Activated B cell treated with CpG ODN at 0.5 μM for 24 hours (primary cell): ENCODE measurements at places on chromosomes 16 and 17.

DNA sequence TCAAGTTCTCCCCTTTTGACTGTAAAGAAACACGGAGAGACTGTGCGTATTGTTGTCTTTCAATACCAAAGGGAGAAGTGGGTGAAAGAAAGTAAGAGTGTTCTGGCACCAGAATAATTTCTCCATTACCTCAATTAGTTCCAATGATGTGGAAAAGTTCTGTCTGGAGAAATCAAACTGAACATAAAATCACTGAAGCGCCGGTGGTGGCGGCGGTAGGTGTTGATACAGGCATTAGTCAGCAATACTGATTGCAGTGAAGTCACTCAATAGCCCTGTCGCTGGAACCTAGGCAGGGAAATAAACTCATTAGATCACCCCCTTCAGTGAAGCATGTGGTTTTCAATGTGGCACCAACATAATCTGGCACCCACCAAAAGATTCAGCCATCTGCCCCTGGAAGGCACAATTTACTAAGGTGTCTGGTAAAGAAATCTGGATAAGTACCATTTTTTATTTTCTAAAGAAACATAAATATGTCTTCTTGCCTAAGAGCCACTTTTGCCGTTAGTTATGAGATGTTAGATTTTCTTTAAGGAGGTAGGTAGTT lies 274.2 kb upstream of the SOX9 start:
- DNase-seq: no peak

- DNase-seq: no peak
Measured at GRCh38 chr17:68800751-68801150, 154.4 kb downstream of the ABCA8 start.

- DNase-seq: no peak
Measured at GRCh38 chr17:21072745-21073197, 30.0 kb upstream of the USP22 start.

DNA sequence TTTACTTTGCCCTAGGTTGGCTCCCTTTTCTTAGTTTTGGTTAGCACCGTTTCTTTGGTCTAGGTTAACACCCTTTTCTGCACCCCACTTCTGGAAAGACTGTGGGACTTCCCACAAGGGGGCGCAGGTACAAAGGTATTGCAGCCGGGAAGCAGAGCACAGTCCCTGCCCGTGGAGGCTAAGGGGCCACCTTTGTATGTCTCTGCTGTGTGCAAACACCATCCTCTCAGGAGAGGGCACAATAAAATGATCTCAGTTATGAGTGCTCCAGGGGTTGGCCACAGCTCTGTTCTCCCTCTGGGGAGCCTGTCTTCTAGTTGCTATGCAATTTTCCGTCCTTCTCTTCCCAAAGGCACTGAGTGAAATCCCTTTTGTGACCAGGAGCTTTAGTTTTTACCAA lies 28.4 kb upstream of the TMC5 start:
- DNase-seq: peak; percentile 22

DNA sequence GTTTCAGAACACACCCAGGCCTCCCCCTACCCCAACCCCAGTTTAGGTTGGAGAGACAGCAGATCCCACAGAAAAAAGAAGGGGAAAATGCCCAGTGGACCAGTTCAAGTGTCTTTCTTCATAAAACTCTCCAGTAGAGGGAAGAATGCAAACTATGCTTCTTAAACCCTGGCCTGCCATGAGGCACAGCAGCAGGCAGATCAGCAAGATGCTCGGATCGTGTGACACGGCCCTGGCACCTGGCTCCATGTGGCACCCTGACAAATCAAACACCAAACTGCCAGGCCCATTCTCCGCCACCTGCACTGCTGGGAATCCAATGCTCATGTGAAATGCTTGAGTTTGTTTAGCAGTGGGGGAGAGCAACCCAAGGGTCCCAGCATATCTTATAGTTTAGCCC lies 166.8 kb downstream of the SOX9 start:
- no peak for DNase-seq

- no peak for DNase-seq
Measured at GRCh38 chr17:82303944-82304808, 13.2 kb downstream of the CD7 start.

- no peak for DNase-seq
Measured at GRCh38 chr16:4351880-4352279, 759 bp upstream of the PAM16 start.

DNA sequence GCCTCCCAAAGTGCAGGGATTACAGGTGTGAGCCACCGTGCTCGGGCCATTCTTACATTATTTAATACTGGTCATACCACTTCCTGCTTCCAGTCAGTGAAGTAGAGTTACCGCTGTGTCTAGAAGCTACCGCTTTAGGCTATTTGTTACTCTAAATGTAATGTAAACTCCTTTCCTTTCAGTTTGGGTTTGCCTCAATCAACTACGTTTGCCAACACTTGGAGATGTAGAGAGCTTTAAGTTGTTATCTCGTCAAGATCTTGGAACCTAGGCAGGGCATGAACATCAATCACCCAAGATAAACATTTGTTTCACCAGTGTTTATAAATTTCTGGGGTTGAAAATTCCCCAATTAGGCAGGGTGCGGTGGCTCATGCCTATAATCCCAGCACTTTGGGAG lies 275.9 kb downstream of the STX8 start:
- DNase-seq: no peak

DNA sequence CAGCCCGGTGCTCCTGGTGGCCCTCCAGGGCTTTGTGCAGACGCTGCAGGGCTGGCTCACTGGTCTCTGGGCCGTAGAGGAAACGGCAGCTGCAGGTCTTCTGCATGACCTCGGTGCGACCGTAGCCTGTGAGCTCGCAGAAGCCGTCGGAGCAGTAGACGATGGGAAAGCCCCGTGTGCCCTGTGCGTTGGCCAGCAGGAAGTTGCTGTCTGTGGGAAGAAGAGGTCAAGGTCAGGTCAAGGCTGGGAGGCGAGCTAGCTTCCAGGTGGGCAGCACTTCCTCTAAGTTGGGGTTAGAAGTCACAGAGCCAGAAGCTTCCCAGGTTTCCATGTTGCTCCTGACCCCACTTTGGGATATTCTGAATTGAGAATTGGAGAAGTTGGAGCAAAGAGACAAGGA lies 2.1 kb downstream of the KCNH4 start:
- peak; percentile 34 for DNase-seq

- DNase-seq: no peak
Measured at GRCh38 chr17:15957206-15957605, 12.3 kb downstream of the ADORA2B start.

DNA sequence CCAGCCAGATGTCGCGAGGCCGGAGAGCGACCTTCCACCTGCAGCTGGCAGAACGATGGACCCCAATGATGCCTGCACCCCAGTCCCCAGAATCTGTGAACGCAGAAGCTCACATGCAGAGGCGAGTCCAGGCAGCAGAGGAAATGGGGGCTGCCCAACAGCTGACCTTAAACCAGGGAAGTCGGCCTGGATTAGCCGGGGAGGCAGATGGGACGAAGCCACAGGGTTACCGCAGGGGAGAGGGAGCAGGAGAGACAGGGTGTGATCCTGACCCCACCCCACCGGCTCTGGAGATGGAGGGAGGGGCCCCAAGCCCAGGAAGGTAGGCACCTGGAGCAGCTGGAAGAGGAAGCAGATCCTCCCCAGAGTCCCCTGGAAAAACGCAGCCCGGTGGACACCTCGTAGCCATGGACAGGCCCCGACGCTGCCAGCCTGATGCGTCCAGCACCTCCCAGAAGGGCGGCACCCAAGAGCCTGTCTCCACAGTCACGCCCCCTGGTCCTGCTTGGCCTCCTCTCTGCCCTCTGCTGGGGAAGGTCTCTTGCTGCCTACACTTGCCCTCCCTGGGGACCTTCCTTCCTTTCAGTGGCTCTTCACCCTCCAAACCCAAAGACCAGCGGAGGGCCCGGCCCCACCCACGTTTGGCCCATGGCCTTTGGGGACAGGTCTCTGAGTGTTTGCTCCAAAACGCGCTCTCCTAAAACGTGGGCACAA lies 37.3 kb downstream of the PIEZO1 start:
- no peak for DNase-seq

DNA sequence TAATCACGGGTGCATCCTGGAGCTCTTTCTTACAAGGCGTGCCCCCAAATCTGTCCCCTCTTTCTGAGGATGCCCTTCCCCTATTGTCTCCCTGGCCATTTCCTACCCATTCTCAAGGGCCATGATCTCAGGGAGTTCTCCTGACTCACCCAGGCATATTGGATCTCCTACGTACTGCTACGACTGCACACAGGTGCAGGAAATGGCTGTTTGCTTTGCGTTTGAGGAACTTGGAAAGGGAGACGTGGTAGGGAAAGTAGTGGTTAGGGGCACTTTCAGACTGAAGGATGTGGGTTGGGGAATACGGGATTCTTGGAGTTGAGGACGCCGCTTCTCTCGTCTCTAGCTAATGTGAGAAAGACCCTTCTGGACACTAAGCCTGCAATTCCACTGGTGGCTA lies 18.7 kb upstream of the MEOX1 start:
- DNase-seq: no peak

- DNase-seq: no peak
Measured at GRCh38 chr16:17334096-17334495, 136.7 kb downstream of the XYLT1 start.

DNA sequence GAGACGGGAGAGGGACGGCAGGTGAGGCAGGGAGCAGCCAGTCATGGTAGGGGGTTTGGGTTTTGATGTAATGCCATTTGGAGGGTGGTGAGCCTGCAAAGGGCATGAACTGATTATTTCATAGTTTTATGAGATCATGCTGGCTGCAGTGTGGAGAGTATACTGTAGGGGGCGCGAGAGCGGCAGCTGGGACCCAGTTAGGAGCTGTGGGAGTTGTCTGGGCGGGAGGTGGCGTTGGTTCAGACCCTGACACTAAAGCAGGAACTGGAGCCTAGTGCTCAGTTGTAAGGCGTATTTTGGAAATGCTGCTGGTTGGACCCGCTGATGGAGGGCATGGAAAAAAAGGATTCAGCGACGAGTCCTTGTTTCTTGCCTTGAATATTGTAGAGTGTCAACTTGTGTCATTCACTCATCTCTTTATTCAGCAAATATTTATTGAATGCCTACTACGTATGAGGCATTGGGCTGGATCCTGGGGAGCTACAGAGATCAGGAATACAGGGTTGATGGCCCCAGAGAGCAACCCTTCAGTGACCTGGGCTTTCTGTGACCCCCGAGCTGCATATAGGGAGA lies 23.7 kb upstream of the KDM8 start:
- peak; percentile 73 for DNase-seq

GRCh38 chr17:74260525-74260850 lies 13.5 kb upstream of the DNAI2 start:
- no peak for DNase-seq

- DNase-seq: no peak
Measured at GRCh38 chr17:59151006-59151405, 4.0 kb downstream of the SKA2 start.

DNA sequence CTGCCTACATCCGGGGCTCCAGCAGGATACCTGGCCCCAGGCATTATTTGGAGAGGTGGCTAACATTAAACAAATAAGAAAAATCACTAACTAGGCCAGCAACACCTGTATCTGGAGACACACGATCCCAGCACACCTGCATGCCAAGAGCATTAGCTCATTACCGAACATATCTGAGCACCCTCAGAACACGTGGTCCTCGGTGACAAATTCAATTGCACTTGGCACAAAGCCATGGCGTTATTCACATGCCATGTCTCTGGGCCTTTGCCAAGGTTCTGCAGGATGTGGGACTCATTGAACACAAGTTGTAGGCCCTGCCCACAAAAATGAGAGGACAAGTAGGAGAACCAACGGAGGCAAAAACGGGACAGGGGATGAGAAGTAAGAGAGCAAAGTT lies 552.3 kb downstream of the TOX3 start:
- no peak for DNase-seq
